ENCODE measurements at places on chromosomes 13 and 19. TPM values are rescaled to one million over a fixed set of nuclear protein-coding genes. Genes with fewer than 3 reads are reported as not detected.

Gene IL4I1
- total RNA-seq, result 0.43 TPM

Gene CYP4F8
- total RNA-seq, result not detected

Gene GNG7
- total RNA-seq, result 22.8 TPM

Gene PLEKHA4
- 25.1 TPM for total RNA-seq

Gene TFDP1
- 34.4 TPM for total RNA-seq
